ENCODE measurements at places on chromosomes 12 and 14. TPM values are rescaled to one million over a fixed set of nuclear protein-coding genes. Genes with fewer than 3 reads are reported as not detected.

- DNase-seq: no peak
These were observed 11.9 kb downstream of the NPAS3 start for GRCh38 chr14:32950584-32950983.

- DNase-seq: no peak
These were observed 227.7 kb downstream of the NOVA1 start for GRCh38 chr14:26370115-26370514.

GRCh38 chr12:29992366-29992765 is 208.6 kb upstream of the TMTC1 start:
- no peak for DNase-seq

GRCh38 chr12:11795913-11796459 is 146.5 kb downstream of the ETV6 start:
- DNase-seq: peak; percentile 52

- no peak for DNase-seq
These were observed 244.9 kb downstream of the C12orf50 start for GRCh38 chr12:87784350-87784749.

DNA sequence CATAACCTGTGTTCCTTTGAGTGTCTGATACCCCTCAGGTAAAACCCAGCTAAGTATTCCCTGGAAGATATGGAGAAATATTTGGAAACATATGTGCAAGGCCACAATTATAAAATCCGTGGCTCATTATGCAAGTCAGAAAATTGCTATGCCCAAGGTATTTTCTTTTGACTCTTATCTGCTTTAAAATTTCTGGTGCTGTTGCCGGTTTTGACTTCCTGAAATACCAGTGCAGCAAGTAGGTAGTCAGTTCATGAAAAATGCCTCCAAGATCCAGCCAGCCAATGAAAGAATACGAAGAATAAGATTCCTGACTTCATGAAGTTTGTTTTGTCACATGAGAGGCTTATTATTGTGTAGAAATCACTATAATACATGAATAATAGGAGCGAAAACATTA is 20.2 kb upstream of the FUT8 start:
- DNase-seq: no peak

- no peak for DNase-seq
These were observed at the start of gene C14orf180 for GRCh38 chr14:104579507-104579906. Gene C14orf180 (plus strand): TSS chr14:104579764. CDS start chr14:104586431, 6,667 bp downstream.

- no peak for DNase-seq
These were observed 61.5 kb upstream of the RASSF8 start for GRCh38 chr12:25896981-25897380.

DNA sequence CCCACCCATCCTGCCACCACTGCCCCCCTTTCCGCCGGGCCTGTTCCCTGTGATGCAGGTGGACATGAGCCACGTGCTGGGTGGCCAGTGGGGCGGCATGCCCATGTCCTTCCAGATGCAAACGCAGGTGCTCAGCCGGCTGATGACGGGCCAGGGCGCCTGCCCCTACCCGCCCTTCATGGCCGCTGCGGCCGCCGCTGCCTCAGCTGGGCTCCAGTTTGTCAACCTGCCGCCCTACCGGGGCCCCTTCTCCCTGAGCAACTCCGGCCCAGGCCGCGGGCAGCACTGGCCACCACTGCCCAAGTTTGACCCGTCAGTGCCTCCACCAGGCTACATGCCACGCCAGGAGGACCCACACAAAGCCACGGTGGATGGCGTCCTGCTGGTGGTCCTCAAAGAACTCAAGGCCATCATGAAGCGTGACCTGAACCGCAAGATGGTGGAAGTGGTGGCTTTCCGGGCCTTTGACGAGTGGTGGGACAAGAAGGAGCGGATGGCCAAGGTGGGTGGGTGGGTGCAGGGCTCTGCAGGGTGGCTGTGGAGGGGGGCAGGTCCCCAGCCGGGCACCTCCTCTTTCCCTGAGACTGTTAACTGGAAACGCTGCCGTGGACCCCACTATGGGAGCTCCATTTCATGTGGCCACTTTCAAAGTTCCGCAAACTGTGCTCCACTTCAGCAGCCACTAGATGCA is 10.8 kb downstream of the SETD1B start:
- no peak for DNase-seq

Gene ANKRD33
- 0.26 TPM for total RNA-seq

Gene COX8C
- total RNA-seq: not detected

Gene NR1H4
- not detected for total RNA-seq

Gene EML5
- 0.13 TPM for total RNA-seq

Gene KRT79
- not detected for total RNA-seq

Gene GDF3
- total RNA-seq: 1.0 TPM

Gene NPAS3
- total RNA-seq: 0.13 TPM
